Calu3 (cell line): ENCODE measurements at places on chromosomes 2 and 18. TPM values are rescaled to one million over a fixed set of nuclear protein-coding genes. Genes with fewer than 3 reads are reported as not detected.

RESP18 gene
- total RNA-seq = not detected in 2 replicates

DNA sequence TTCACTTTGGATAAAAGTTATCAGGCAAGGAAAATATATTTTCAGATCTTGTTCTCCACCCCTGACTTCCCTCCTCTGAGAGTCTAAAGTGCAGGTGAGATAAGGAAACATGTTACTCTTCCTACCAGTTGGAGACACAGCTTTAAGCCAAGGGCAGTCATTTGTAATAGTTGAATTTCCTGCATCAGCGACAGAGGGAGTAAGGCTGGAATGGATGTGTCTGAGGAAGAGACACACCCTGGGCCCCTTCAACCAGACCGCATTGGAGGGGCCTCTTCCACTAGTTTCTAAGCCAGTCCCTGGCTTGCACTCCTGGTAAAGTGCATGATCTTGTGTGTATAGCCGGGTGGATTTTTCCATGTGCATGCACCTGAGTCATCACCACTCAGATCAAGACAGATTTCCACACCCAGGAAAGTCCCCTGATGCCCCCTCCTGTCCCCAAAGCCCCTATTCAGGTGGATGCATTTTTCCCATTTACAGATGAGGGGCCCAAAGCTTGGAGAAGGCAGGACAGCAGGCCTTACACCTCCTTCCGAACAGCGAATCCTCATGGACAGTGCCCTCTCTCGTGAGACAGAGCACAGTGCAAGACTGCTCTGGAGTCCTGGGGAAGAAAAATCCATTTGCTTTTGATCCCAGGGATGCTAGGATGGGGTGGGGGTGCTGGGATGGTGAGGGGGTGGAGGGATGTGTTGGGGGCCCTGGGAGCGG, 66.7 kb upstream of the SH3RF3 start:
- H3K36me3 ChIP-seq = no peaks in the 10 kb centered on the region
- H3K27me3 ChIP-seq = peaks cover 96% of the 10 kb centered on the region
- no peak overlapping the region for H3K27ac ChIP-seq
- H3K4me3 ChIP-seq = no peak overlapping the region

DNA sequence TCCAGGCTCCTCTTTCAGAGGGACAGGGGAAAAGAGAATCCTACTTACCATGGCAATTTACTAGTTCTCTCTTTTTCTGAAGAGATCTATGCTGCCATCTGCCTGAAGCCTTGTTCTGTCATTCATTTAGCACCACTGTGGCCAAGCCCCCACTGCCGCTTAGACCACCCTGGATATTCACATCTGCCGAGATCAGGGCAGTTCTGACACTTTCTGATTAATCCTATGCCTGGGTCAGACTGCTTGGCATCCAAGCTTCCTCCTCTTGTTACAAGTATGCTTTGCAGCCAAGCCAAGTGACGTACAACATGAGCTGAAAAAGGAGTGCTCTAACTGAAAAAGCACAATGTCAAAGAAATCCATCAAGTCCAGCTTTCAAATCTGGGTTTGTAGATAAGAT, 332.6 kb downstream of the SUCLG1 start:
- no peak for DNase-seq
- no peaks in the 10 kb centered on the region for H3K4me1 ChIP-seq
- no peaks in the 10 kb centered on the region for H3K27me3 ChIP-seq
- no peaks in the 10 kb centered on the region for H3K36me3 ChIP-seq

GRCh38 chr2:216206041-216206703, 97.0 kb downstream of the XRCC5 start:
- H3K4me1 ChIP-seq = peaks cover 7% of the 10 kb centered on the region
- no peak overlapping the region for H3K27ac ChIP-seq
- H3K4me3 ChIP-seq = no peak overlapping the region
- no peaks in the 10 kb centered on the region for H3K27me3 ChIP-seq

GRCh38 chr2:143720095-143720664, 591.0 kb downstream of the ARHGAP15 start:
- DNase-seq = no peak
- H3K27me3 ChIP-seq = no peaks in the 10 kb centered on the region
- no peaks in the 10 kb centered on the region for H3K36me3 ChIP-seq
- no peak overlapping the region for H3K27ac ChIP-seq

GRCh38 chr18:49044898-49045297, 94.1 kb upstream of the SMAD7 start:
- no peak overlapping the region for H3K27ac ChIP-seq
- H3K4me1 ChIP-seq = no peaks in the 10 kb centered on the region
- no peak overlapping the region for H3K4me3 ChIP-seq
- H3K36me3 ChIP-seq = no peaks in the 10 kb centered on the region
- no peak for DNase-seq

IGFBP5 gene
- total RNA-seq = 8.7 and 14.8 TPM in 2 replicates
